ENCODE measurements at places on chromosomes 5 and 9. TPM values are rescaled to one million over a fixed set of nuclear protein-coding genes. Genes with fewer than 3 reads are reported as not detected.

CCDC180 gene
- 6.2 TPM for total RNA-seq

DNA sequence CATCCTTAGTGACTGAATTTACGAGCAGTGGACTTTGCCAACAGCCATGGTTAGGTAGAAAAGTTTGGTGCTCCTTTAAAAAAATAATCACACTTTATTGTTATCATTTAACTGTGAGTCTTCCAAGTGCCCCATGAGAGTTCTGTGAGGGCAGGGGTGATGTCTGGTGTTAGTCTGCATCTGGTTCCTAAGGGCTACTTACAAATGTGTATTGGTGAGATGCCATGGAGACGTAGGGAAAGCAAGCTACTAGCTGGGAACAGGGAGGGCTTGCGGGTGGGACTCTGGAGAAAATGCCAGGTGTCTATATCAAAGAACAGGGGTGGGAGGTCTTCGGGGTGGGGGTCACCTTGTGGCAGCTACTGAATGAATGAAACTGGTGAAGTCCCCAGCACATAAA lies 47.1 kb upstream of the EBF1 start:
- DNase-seq, result no peak

DNA sequence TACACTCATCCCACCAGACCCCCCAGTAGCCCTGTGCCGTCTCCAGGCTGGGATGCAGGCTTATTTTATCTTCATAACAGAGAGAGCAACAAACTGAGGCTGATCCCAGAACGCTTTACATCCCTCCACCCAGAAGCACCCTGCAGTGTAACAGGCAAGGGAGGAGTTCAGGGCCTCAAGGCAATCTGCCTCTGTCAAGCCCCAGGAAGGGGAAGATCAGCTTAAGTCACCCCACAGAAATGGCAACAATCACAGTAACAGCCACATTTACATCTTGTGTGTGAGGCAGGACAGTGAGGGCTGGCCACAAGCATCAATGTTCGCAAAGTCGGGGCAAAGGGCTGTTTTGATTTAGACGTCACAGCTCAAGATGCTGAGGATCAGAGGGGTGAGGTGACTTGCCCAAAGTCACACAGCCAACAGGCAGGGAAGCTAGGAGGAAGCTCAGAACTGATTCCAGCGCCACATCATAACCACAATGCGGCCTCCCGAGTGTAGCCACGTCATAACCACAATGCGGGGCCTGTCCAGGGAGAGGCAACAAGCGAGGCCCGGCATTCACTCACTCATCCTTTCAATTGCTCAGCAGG lies 14.4 kb downstream of the STK10 start:
- DNase-seq, result peak; percentile 83

- peak; percentile 18 for DNase-seq
These were observed 41.9 kb upstream of the PLPP6 start for GRCh38 chr9:4620057-4620765.

DNA sequence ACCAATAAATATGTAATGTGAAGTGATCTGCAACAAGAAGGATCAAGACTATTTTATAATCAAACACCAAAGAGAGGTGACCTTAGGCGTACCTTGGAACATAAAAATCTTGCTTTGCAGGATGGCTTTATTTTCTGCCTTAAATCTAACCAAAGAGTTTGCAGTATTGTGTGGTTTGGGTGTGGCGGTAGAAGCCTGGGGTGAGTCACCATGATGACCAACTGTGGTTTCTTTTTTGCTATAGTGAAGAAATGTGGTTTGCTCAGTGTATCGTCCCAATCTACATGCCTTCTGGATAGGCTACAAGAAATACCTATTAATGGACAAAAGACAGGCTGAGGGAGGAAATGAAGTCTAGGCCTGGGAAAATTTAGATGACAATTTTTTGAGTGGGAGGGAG lies 5.1 kb upstream of the CAST start:
- peak; percentile 67 for DNase-seq

DNA sequence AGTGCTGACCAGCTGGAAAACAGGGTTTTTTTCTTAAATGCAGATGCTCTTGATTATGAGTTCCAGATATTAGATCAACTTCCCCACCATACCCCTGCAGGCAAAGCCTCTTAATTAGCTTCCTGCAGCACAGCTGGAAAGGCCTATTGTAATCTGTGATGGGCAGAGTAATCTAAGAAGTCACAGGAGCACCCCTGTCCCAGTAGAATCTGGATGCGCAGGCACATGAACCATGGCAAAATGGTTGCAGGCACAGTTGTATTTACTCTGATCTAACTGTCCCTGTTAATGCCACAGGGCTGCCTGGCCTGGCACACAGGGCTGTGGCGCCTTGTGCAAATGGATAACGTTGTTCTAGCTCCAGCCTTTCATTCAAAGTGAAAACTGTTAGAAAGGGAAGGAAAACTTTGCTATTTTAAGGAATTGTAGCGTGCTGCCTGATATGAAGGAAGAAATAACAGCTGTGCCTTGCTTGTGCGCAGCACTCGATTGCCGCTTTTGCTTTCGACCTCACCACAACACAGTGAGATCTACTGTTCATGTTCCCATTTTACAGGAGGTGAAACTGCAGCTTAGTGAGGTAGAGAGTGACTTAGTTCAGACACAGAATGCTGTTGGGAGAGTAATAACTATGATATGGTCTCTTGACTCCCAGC lies 2.3 kb downstream of the TGFBI start:
- no peak for DNase-seq
